ENCODE measurements at places on chromosomes 3 and 15.
A peak's percentile ranks its signal among the peaks of the same experiment; 100 is the strongest.

- DNase-seq, result no peak
These were observed 3.9 kb upstream of the CCDC9B start for GRCh38 chr15:40344631-40345120.

DNA sequence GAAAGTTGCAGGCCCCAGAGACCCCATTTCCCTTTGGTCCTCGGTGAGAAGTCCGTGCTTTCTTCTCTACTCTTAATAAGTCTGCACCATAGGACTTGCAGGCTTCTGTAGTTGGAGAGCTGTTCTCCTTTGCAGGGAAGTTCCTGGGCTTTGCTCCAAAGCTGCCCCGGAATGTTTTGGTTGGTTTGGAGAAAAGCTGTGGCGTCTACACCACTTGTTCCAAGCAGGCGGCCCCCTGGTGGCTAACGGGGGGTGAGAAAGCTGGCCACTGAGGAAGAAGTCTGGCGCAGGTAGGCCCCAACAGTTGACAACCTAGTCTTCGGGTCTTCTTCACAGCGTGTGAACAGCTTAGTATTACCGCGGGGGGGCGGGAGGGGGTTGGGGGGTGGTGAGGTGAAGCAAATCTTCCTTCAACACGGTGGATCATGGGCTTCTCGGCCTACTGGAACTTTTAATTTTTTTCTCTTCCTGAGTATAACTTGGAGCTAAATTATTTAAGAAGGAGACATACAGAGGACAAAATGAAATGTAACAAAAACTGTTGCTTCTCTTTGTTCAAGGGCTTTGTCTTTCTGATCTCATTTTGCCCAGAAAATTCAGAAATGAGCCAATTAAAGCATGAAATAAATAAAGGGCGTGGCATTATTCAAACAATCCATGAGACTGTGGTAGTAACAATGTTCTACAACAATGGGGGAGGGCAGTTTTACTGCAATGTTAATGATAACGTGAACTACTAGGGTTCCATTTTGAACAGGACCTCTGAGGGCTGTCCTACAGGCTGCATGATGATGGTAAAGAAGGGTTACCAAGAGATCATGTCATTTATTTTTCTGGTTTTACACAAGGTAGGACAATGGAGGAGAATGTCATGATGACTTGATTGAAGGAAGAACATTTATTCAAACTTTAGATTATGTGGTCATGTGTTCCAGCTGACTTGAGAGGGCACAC lies 2.2 kb upstream of the THRB start:
- DNase-seq, result no peak

- no peak for DNase-seq
These were observed 295.8 kb upstream of the LRRN1 start for GRCh38 chr3:3503411-3503810.

DNA sequence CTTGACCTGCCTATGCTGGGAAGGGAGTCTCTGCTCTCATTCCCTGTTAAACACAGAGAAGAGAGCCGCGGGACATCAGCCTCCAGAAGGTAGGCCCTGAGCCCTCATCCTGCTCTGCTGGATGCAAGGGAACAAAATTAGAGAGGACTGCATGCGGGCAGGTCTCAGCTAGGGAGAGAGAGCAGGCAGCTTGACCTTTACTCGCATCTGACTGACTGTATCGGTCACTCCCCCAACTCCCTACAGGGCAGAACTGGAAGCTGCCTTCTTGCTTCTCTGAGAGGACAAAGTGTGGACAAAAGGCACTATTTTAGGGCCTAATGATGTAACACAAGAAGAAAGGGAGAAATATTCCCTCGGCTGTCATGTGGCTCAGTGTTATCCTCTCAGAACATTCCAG lies 38.7 kb upstream of the ATOSA start:
- no peak for DNase-seq

DNA sequence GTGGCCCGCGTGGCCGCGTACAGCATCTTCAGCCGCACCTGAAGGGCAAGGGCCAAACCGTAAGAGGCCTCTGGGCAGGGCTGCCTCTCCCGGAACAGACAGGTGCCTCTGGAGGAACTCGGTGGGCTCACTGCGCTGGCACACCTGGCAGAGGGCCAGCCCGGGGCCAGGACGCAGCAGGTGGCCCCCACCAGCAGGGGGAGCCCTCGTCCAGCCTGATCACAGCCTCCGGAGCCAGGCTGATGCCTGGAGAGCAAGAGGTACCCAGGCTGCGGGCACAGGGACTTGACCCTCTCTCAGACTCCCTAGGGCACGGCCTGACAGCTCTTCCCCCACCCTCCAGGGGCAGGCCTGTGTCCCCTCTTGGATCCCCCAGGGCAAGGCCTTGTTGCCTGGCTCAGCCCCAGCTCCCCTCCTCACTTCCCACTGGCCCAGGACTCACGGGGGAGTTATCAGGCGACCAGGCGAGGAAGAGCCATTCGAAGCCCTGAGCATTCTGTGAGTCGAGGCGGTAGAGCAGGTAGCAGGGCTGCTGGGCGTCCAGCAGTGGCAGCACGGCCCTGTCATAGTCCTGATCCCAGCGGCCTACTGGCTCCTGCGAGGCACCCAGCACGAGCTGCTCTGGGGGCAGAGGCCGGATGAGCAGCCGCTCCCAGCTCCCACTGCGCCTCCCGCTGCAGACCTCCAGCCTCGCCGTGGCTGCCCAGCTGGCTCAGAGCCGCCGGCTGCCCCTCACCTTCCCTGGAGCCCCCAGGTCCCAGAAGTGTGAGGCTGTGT lies 6.2 kb upstream of the TLR9 start:
- DNase-seq, result peak; percentile 80

DNA sequence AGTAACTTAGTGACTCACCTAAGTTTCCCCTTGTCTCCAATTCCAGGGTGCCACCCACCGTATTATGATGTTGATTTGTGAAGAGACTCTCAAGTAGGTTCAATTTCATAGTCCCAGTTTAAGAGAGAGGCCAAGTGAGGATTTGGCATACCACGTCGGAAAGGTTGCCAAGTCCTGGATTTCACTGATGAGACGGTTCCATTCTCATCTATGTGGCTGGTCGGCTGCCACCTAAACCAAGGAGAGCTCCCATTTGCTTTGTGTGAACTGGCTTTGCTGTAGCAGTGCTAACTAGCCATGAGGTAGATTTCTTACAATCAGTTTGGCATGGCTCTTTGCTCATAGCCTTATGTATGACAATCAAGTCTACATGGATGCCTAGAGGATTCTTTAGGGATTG lies 653.6 kb downstream of the NLGN1 start:
- DNase-seq, result no peak

DNA sequence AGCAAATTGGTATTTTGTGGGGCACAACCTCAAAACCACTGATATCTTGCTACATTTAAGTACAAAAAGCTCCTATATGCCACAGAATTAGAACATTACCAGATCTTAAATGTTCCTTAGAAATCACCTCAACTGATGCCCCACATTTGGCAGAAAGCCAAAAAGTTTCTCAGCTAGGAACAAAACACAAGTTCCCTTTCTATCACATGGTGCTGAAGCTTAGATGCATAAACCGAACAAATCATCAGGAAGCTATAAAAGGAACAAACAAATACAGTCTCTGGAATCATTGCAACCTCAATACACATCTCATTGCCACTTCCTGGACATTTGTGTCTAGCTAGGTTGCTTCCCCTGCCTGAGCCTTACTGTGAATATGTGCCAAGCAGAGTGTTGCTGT lies 492.6 kb downstream of the LPP start:
- DNase-seq, result no peak

GRCh38 chr15:100860829-100861510 lies 18.7 kb upstream of the ALDH1A3 start:
- no peak for DNase-seq

DNA sequence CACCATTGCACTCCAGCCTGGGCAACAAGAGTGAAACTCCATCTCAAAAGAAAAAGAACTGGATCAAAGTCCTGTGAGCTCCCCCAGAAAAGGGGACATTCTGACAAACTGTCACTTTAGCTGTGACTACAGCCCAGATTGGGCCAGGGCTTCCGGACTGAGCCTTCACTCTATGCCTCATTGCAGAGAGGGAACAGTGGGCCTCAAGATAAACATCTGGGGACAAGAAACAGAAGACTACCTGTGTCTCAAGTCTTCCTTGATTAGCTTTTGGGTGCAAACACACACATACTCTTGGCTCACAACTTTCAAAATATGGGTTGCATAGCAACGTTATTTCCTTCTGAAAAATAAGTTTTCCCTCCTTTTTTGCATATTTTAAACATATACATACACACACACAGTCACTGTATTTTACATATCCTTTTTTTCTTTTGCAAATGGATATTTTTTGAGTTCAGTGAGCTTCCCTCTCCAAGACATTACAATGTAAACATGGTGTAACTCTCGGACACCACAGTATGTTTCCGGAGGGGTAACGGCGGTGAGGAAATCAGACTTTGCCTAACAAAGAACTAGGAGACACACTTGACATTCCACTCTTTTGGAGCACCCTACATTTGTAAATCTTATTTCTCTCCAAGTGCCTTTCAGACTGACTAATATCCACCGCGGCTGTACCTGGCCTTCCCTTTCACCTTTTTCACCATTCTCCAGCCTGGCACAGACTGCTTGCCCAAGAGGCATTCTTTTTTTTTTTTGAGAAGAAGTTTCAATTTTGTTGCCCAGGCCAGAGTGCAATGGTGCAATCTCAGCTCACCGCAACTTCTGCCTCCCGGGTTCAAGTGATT lies 3.5 kb downstream of the TKT start:
- no peak for DNase-seq

DNA sequence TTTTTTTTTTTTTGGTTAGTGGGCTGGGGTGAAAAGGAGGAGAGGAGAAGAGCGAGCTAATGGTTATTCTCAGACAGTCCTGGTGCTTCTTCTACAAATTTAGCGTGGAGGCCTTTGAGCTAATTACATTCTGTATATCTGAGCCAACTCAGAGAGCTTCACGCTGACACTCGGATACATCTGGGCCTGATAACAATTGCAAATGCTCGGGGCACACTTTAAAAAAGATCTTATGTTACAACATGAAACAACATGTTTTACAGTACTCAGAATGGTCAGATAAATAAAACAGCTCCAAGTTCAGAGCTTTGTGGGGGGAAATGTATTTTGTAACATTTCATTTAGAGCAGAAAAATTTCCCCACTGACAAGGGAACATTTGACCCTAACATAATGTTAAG lies 966.9 kb upstream of the NR2F2 start:
- no peak for DNase-seq

- DNase-seq, result no peak
These were observed 298.9 kb downstream of the SHOX2 start for GRCh38 chr3:157807280-157807679.

- no peak for DNase-seq
These were observed 372.3 kb upstream of the MDFIC2 start for GRCh38 chr3:70684701-70685100.

DNA sequence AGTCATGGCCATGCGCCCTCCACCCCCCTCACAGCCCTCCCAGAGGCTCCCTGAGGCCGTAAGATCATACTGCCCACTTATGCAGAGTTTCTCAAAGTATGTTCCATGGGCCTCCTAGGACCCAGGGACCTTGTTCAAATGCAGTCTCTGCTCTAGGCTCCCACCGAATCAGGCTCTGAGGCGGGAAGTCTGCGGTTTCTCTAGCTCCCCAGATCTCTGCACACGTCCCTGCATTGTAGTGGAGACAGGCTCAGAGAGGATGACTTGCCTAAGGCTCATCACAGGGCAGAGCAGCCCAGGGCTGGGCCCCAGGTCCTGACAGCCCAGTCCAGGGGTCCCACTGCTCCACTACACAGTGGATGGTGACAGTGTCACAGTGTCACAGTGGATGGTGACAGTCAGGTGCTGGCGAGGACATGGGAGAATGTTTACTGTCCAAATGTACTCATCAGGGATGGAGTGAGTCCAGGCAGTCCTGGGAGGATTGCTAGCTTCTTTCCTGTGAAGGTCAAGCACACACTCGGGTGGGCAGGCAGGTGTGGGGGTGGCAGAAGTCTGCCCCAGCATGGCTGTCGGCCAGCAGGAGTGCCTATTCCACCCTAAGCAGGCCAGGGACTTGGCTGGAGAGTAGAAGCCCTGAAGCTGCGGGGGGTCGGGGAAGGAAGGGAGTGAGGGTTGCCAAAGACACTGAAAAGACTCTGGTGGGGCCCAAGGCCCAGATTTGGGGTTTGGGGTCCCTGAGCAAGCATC lies 12.4 kb downstream of the ANKRD63 start:
- DNase-seq, result no peak

DNA sequence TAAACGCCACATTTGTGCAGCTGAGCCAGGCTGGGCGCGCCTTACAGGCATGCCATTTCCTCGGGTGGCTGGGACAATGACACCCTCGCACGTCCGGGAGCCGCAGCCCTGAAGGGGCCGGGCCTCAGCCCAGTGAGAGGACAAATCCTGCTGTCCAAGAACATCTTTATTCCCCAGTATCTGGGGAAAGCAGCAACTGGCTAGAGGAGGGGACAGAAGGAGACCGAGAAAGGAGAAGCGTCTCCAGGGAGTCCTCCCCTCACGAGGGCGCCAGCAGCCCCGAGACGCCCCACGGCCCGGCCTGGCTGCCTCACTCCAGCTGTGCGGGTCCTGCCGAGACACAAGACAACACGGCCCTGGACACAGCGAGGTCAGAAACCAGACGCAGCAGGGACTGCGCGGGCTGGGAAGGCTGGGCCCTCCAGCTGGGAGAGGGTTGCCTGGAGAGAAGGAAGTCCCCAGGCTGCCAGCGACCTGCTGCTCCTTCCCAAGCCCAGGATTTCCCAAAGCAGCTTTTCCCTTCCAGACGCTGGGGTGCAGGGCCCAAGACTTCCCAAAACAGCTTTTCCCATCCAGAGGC lies 130.2 kb downstream of the CHSY1 start:
- DNase-seq, result no peak

DNA sequence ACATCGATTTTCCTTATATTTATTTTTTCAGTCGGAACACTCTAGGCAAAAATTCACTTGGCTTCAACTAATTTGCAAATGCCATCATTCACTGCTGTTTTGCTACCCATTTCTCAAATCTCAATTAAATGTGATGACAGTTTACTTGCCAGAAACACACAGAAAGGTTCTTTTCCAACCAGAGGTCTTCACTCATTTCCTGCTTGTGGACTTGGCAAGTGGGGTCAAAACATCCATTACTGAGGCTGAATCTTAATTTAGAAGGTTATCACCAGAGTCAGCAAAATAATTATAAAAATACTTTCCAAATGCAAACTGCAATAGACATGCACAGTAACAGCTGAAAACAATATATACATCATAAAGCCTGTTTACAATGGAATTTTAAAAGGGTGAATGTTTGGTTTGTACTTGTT lies 625.4 kb upstream of the TBL1XR1 start:
- DNase-seq, result no peak

- DNase-seq, result no peak
These were observed 28.8 kb downstream of the LYZL4 start for GRCh38 chr3:42381551-42382082.

GRCh38 chr3:48859206-48859605 lies 11.5 kb upstream of the PRKAR2A start:
- DNase-seq, result no peak

DNA sequence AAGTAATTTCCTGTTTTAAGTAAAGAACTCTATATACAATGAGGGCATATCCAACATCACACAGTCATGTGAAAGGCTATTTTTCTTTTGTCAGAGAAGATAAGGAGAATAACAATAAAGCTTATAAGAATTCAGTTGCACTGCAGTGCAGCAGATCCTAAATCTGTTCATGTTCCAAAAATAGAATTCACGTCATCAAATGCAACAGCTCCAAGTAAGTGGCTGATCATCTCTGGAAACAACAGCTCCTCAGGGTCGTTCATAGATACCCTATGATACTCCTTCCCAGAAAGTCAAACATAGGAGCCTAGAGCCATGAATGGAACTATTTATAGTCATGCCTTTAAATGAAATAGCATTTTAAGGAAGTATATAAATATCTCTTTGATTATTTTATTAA lies 100.2 kb downstream of the FMN1 start:
- DNase-seq, result no peak

GRCh38 chr3:119294696-119295671 lies 801 bp downstream of the ARHGAP31 start:
- peak; percentile 32 for DNase-seq

Data from stimulated activated CD8-positive, alpha-beta memory T cell treated with anti-CD3 and anti-CD28 coated beads, Interleukin-4, amount 100 ng/mL, for 1 hour (primary cell).